ENCODE measurements at places on chromosomes 11 and 22.
A peak's percentile ranks its signal among the peaks of the same experiment; 100 is the strongest.

- DNase-seq: no peak
Measured at GRCh38 chr11:12581923-12582322, 92.3 kb upstream of the TEAD1 start.

- DNase-seq: no peak
Measured at GRCh38 chr11:81394311-81394710, 1339.4 kb downstream of the FAM181B start.

DNA sequence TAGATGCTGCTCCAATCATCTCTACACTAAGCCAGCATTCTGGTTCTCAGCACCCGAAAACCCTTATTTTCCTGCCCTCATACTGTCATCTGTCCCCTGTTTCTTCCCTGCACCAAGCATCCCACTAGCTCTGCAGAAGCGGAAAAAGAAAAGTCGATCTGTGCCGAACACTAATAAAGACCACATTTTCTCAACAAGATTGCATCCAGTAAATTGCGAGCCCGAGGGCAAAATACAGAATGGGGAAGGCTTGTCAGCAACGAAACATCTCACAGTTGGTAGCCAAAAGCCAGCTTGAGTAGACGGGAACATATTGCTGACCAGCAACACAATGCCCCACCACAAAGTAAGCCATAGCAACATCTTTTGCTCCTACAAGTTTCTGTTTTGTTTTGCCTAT, 227.4 kb downstream of the CADM1 start:
- no peak for DNase-seq

DNA sequence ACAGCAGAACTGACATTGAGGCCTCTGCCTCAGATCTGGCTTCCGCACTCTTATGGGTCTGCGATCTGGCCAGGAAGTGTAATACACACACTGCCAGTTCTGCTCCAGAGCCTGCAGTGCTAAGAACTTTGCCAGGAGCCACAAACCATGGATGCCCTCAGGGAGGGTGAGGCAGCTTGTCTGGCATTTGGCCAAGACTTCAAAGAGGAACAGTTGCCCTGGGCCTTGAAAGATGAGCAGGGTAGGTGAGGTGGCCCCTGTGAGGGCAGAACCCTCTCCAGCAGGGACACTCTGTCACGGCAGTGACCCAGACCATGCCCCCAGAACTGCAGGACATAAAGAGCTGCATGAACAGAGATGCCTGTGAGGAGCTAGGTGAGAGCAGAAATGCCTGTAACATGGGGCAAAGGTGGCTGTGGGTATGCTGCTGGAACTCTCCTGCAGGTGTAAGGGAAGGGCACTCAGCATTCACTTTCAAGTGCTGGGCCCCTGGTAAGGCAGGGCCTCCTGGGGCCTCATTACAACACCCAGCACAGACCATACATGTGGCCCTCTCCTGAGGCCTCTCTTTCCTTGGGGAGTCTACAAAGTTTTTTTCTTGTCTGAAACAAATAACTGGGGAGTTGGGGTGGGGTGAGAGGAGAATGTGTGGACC, 47.3 kb downstream of the NEU3 start:
- no peak for DNase-seq

- no peak for DNase-seq
Measured at GRCh38 chr11:65885231-65885630, 3.0 kb downstream of the FIBP start.

GRCh38 chr11:35012467-35013191, 96.2 kb downstream of the PDHX start:
- no peak for DNase-seq

GRCh38 chr22:44272401-44272771, 40.4 kb downstream of the SHISAL1 start:
- DNase-seq: no peak

GRCh38 chr11:31812383-31813381, 1.6 kb upstream of the PAX6 start:
- DNase-seq: peak; percentile 49

DNA sequence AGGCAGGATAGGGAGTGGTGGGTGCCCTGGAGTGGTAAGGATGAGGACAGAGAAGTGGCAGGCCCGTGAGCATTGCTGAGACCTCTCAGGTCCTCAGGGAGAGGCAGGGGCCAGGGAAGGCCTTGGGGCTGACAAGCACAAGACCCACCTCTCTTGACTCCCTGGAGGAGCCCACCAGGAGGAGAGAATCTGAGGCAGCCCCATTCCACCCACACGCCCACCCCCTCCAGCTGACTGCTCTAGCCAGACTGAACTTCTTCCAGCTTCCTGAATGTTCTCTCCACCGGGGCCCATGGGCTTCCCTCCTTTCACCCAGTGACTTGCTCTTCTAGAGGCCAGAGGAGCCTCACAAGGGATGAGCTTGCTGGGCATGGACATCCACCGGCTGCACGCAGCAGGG, 1403.0 kb downstream of the BRD1 start:
- no peak for DNase-seq

All from right cardiac atrium (tissue), 5 donors.